ENCODE measurements at places on chromosomes 5 and 9.

GRCh38 chr5:140106805-140107311, 7.1 kb upstream of the PURA start:
- DNase-seq, result no peak

DNA sequence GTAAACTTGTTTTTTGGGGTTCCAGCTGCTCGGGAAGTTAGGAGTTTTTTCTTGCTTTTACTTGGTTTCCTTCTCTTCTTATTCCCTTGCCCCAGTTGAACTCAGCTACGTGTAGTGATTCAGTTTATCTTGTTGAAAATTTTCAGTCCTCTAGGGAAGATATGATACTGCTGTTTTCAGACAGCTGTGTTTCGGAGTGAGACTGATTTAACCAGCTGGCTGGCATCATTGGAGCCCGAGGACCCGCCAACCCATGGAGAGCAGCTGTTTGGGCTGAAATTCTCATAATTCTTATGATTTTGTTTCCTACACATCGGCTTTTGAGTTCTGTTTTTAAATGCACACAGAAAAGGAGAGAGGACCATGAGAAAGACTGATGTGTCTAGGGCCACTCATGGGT, 271.5 kb downstream of the NR3C1 start:
- DNase-seq, result no peak

DNA sequence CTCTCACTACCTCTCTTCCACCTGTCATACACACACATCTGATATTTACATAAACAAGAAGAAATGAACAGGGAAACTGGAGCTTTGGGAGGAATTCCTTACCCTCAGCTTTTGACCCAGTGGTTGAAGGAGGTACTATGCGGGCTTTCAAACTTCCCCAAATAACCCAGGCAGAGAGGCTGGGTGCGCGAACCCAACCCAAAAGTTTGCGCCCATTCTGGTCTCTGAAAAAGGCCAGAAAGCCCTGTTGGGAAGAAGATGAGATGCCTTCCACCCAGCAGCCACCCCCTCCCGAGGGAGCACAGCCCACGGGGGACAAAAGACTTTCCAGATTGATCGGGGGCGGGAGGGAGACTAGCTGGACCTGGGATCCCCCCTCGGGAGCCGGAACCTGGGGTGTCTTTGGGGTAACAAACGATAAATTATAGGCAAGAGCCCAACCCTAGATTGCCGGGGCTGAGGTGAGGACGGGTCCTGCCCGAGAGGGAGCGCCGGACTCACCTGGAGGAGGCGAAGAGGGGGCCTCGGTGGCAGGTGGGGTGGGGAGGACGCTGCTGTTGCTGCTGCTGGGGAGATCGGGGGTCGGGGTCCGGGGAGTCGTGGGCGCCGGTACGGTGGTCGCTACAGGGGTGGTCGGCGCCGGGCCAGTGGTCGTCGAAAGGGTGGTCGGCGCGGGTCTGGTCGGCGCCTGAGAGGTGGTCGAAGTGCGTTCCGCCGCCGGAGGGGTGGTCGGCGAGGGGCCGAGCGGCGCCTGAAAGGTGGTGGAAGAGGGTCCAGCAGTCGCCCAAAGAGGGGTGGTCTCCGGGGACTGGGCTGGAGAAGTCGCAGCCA, 798 bp downstream of the MEGF9 start:
- no peak for DNase-seq

DNA sequence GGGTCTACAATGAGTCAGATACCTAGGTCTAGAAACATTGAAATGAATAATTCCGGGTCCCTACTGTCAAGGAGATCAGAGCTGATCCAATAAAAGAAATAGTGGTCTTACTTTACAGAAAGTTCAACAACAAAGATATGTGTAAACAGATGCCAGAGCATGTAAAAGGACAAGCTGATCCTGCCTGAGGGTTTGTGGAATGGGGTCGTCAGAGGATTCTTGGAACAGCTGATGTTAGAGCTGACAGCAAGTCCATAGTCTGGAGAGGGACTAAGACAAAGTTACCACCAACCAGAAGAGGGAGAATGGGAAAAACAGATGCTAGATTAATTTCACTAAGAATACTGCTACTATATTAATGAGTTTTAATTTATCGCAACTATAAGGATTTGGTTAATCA, 71.5 kb downstream of the FREM1 start:
- DNase-seq, result no peak

- DNase-seq, result peak; percentile 42
These were observed 108.1 kb upstream of the SPRY4 start for GRCh38 chr5:142432961-142433360.

GRCh38 chr5:50962934-50963872, 296.8 kb downstream of the PARP8 start:
- peak; percentile 18 for DNase-seq

GRCh38 chr5:37696190-37697021, 143.4 kb downstream of the GDNF start:
- DNase-seq, result no peak

GRCh38 chr5:90056911-90057705, 352.4 kb downstream of the CETN3 start:
- no peak for DNase-seq

GRCh38 chr5:159906943-159907342, 9.3 kb upstream of the ADRA1B start:
- DNase-seq, result no peak

DNA sequence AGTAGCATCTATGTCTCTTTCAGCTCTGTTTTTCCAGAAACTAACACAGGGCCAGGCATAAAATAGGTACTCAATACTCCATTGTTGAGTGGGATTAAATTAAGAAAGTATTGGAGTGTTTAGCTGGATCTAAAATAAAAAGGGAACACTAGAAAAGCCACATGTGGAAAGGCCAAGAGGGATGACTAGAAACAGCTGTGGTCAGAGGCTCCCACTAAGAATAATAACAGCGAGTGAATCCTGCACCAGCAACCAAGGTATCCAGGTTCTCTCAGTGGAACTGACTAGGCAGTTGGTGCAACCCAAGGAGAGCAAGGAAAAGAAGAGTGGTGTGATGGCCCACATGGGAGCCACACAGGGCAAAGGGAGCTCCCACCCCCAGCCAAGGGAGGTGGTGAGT, 31.5 kb upstream of the RGMB start:
- DNase-seq, result no peak

DNA sequence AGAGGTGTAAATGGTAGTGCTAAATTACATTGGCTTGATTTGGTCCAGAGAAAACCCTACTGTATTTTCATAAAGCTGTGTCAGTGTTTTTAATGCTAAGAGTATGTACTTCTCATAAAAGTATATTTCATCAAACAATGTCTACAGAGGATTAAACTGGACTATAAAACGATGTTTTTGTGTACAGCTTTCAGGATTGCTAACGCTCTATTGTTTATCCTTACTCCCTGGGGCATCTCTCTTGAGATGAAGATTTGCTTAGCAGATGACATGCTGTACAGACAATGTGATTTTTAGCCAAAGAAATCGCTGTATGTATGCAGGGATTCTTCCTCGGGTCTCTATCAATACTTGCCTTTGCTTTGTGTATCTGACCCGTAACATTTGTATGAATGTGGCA, 216.0 kb downstream of the FBXL7 start:
- no peak for DNase-seq

DNA sequence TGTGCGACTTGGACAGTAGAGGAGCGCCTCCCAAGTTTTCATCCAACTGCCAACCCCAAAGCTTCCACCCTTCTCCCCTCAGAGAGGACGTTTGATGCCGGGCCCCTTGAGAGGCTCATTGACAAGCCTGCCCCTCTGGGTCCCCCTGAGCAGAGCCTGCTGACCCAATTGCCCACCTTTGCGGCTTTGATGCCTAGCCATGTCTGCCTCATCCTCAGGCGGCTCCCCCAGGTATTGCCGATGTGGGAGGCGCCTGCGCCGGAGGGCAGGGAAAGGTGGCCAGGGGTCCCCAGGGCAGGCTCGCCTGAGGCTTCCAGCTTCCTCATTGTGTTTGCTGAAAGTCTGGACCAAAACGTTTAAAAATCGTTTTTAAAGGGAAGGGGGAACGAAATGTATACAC, 1.4 kb downstream of the ODF2 start:
- DNase-seq, result no peak

GRCh38 chr9:2874001-2874750, 30.3 kb upstream of the PUM3 start:
- no peak for DNase-seq

DNA sequence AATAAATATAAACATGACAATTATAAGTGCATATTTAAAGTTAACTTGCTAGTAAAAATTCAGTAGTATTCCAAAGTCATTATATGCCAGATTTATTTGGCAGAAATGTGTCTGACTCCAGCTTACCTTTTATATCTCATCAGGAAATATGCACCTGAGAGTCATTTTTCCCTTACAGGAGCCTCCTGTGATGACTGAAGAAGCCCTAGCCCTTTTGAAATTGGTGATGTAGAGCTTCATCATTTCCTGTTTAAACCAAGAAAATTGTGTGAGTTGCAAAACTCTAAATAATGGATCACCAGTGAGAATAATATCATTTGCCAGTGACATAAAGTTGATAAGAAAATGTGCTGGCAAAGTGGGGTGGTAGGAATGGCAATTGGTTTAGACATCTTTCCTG, 42.1 kb upstream of the CTNND2 start:
- no peak for DNase-seq

DNA sequence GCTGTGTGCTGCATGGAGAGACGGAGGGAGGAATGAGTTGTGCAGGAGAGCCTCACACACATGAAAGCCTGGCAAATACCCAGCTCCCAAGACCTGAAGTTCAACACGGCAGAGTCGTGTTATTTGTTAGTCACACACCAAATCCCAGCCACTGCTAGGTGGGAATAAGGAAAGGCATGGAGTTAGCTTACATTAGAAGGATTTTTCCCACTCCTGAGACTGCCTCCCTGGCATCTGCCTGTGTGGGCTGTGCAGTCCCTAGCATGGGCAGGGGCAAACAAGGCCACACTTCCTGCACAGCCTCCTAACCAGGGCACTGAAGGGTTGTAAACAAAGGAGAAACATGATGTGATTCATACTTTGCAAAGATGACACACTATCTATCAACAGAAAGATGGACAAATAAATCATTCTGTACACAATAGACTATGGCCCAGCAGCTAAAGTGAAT, 306.8 kb downstream of the SPOCK1 start:
- DNase-seq, result no peak

GRCh38 chr5:33631786-33632185, 191.0 kb downstream of the TARS1 start:
- no peak for DNase-seq

DNA sequence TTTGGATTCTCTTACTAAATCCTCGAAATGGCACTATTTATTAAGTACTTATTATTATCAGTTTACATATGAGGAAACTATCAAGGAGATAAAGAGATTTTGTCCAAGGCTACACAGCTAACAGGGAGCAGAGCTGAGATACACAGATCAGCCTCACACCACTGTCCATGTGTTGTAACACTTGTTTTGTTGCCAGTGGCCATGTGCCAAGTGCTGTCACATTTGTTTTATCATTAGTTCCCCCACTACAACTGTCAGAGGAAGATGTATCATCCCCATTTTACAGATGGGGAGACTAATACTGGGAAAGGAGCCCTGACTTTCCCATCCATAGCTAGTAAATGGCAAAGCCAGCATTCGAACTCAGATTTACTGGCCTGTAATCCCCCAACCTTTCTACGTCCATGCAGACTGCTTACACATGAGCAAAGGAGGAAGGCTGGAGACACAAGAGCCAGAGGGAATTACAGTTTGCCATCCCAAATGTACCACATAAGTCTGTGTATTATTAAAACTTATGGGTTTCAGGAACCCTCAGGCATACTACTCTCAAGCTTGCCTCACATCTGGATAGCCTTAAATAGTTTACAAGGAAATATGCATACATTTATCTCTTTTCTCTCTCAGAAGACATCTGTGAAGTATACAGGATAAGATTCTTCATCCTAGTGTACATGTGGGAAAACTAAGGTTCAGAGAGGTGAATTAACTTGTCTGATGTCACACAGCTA, 25.1 kb downstream of the PAPPA start:
- no peak for DNase-seq

- DNase-seq, result no peak
These were observed 41.6 kb upstream of the SARDH start for GRCh38 chr9:133779516-133780403.

- no peak for DNase-seq
These were observed 43.1 kb upstream of the SLC2A8 start for GRCh38 chr9:127353882-127354281.

GRCh38 chr5:170484847-170485615, 18.8 kb upstream of the KCNIP1 start:
- no peak for DNase-seq

DNA sequence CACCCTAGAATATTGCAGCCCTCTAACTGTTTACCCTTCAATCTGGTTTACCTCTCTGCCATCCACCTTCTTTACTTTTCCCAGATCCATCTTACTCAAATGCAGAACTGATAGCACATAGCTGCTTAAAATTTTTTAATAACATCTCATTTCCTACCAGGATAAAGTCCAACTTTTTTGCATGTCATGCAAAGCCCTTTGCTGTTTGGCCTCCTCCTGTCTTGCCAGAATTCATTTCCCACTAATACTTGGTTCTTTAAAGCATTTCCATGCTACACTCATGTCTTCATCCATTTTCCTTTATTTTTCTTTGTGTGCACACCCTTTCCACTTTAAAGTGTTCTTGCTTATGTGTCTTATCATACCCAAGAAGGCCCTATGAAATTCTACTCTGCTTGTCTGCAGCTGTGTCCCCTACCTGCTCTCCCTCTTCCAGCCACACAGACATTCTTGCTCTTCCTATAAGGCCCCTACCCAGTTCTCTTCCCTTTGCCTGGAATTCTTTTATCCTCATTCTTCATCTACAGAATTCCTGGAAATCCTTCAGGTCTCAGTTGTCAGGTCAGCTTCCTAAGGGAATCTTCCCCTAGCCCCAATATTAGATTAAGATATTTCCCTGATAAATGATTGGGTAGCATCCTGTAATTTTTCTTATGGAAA, 50.3 kb downstream of the TLE4 start:
- no peak for DNase-seq

- no peak for DNase-seq
These were observed 40.4 kb upstream of the APC start for GRCh38 chr5:112697322-112697721.

GRCh38 chr5:91978221-91978882, 595.2 kb upstream of the ARRDC3 start:
- no peak for DNase-seq

DNA sequence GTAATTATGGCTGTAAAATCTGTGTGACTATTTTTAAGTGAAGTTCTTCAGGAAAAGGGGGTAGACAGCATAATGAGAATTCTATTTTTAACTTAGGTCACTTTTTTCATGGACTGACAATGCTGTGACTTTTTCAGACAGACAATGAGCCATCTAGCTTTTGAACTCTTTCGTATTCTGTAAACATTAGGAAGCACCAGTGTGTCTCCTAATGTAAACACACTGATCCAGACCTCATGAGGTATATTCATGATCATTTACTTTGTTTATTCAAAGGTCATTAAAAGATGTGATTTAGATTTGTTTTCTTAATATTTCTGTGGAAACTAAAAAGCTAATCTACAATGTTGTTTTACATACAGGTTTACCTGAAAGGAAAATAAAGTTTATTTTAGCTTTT, 352.6 kb downstream of the ADGRV1 start:
- no peak for DNase-seq

- DNase-seq, result no peak
These were observed 23.1 kb downstream of the ANP32B start for GRCh38 chr9:98006127-98006796.

- DNase-seq, result no peak
These were observed 208.9 kb downstream of the HSPA4 start for GRCh38 chr5:133260715-133261114.

GRCh38 chr5:151237685-151238084, 13.8 kb upstream of the CCDC69 start:
- no peak for DNase-seq

All from activated T-helper 1 cell treated with Interleukin-2 at 50 U/mL for 16 hours (primary cell).